ENCODE measurements at places on chromosomes 1 and 21. TPM values are rescaled to one million over a fixed set of nuclear protein-coding genes. Genes with fewer than 3 reads are reported as not detected.

GRCh38 chr1:185559684-185560331 lies 174.4 kb upstream of the HMCN1 start:
- DNase-seq: no peak

DNA sequence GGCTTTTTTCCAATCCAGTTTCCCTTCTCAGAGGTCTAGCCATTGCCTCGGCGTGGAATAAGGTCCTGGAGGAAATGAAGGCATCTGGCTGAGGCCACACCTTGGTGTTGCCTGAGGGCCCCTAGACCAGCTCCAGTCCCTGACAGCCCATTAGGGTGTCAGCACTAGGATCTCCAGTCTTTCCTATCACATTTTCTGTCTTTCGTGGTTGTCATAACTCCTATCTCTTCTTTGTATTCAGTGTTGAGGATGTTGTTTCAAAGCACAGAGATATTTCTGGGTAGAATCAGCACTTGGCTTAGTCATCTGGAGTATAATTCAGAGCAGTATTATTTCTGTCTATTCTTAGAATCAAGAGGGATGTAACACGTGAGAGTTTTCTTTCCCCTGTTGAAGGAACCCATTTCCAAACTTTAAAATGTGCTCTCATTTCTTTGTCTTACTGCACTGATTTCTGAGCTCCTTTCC lies 844.3 kb downstream of the KCNT2 start:
- DNase-seq: no peak

DNA sequence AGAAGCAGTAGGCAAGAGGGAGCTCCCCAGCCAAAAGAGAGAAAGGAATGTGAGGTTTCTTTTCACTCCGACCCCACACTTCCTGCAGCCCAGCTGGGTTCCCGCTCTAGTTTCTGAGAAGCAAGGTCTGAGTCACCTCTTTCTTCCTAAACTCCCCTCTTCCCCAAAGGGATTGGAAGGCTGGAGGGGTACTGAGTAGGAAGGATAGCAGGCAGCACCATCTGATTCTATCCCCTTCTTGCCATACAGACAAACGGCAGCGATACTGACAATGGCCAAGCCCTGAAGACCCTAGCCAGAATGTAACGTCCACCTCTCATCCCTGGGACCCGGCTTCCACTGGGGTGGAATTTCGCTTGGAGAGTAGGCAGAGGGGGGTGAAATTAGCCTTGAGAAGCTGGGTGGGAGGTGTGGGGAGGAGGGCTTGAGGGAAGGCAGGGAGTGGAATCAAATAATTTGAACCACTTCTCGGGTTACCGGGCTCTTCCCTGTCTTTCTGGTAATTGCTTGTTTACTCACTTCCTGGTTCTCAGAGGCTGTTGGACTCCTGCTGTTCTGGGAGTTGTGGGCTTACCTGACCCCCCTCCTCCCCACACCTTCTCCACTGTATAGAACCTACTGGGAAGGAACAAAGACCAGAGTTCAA lies 13.2 kb downstream of the IER5 start:
- no peak for DNase-seq

- DNase-seq: no peak
Measured at GRCh38 chr1:53740621-53741105, 1.7 kb upstream of the GLIS1 start.

DNA sequence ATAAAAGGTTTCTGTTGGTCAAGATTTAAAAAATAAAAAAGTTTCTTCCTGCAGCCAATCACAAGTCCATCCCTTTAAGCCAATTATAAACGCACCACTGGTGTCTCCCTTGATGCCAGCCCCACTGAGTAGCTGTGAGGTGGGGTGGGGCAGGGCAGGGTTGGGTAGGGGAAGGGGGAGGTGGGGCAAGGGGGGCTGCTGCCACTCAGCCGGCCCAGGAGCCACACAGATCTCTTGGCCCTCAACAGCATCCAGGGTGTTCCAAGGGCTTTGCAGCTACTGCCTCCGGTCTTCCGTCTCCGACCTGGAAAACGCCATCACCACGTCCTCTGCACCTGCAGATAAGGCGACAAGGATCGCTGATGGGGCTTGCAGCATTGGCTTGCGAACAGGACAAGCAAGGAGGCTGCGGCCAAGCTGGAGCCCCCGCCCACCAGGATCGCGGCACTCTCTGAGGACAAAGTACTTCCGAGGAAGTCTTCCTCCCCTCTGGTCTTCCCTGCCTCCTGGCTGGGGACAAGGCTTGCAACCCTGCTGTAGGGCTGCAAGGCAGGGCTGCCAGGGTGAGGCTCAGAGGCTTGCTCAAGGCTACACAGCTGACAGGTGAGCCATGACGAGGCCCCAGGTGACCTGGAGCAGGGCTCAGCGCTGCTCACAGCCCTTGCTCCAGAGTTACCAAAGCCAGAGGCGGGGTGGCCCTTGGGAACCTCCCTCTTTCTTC lies 26.8 kb upstream of the CLSTN1 start:
- no peak for DNase-seq

Gene CD1C
- polyA plus RNA-seq: 3.6 TPM

Gene BEND5
- 41.0 TPM for polyA plus RNA-seq

Gene EEIG2
- 32.6 TPM for polyA plus RNA-seq

Gene GJA4
- polyA plus RNA-seq: 32.1 TPM
